ENCODE measurements at places on chromosomes 16 and 17. TPM values are rescaled to one million over a fixed set of nuclear protein-coding genes. Genes with fewer than 3 reads are reported as not detected.

Gene COX11
- total RNA-seq: 73.9 TPM

Gene SOST
- not detected for total RNA-seq

Gene IRF8
- total RNA-seq: 3.5 TPM

Gene TBC1D3I
- not detected for total RNA-seq

Gene DRC7
- total RNA-seq: 0.22 TPM
